Activated T-helper 2 cell treated with anti-CD3 and anti-CD28 coated beads, Interferon-gamma antibody, Interleukin-2, Interleukin-4, amounts not matched to agents 10 μg/mL and 5 μg/mL and 100 μg/mL, durations not matched to agents 14 hours and 24 hours and 36 hours (primary cell): ENCODE measurements at places on chromosomes 11 and 22. TPM values are rescaled to one million over a fixed set of nuclear protein-coding genes. Genes with fewer than 3 reads are reported as not detected.
A peak's percentile ranks its signal among the peaks of the same experiment; 100 is the strongest.

- peaks cover 87% of the 10 kb centered on the region for H3K36me3 ChIP-seq
- no peaks in the 10 kb centered on the region for H3K27me3 ChIP-seq
- H3K4me1 ChIP-seq: peaks cover 19% of the 10 kb centered on the region
- H3K4me3 ChIP-seq: no peak overlapping the region
- no peak overlapping the region for H3K27ac ChIP-seq
- DNase-seq: no peak
Measured at GRCh38 chr22:38739300-38740055, 16.3 kb downstream of the SUN2 start.

The WNT11 gene
- 0.91 TPM in 1 of 2 replicates, not detected in the other for total RNA-seq

GRCh38 chr11:65897020-65897471, 3.1 kb downstream of the FOSL1 start:
- H3K36me3 ChIP-seq: peaks cover 51% of the 10 kb centered on the region
- peak overlapping the region; percentile 13 for H3K4me3 ChIP-seq
- H3K27ac ChIP-seq: peak overlapping the region; percentile 27
- no peaks in the 10 kb centered on the region for H3K27me3 ChIP-seq

GRCh38 chr11:69054397-69055211, 5.9 kb downstream of the TPCN2 start:
- DNase-seq: no peak
- peaks cover 6% of the 10 kb centered on the region for H3K4me1 ChIP-seq
- no peak overlapping the region for H3K27ac ChIP-seq

The ROBO4 gene
- total RNA-seq: not detected in 2 replicates
